Uterus (tissue), 4 donors: ENCODE measurements at places on chromosomes 12 and 14. TPM values are rescaled to one million over a fixed set of nuclear protein-coding genes. Genes with fewer than 3 reads are reported as not detected.

The CYP27B1 gene
- total RNA-seq: 0.28 TPM

The DPPA3 gene
- total RNA-seq: not detected

DNA sequence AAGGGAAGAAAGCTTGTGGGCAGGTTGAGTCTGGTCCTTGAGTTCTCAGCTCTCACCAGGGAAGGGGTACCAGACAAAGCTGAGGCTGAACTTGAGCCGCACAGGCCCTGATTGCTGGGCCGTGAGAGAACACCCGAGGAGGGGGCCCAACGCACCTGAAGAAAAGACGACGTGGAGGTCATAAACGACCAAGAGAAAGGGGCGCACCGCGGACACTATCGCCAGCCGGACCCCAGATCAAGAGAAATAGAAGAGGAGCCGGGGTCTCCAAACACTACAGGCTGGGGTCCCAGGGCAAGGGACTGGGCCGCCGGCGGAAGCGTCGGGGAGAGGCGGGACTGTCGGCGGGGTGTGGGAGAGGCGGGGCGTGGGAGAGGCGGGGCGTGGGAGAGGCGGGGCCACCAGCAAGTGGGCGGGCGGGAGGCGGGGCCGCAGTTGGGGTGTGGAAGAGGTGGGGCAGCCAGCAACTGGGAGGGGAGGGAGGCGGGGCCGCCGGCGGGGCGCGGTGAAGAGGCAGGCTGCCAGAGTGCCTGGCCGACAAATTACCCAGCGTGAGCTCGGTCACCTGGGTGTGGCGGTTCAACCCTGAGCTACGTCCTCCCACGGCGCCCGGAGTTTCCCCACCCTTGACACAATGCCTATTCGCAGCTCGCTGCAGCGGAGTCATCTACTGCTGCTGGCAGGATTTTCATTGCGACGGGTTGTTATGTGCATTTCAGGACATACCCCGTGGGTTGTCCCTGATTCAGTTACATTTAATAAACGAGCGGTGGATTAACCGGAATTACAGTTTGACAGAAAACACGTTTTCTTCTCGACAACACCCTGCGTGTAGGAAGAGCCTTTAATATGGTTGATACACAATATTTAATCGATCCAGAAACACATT is 15.5 kb upstream of the NEMF start:
- H3K36me3 ChIP-seq: no peaks in the 10 kb centered on the region
- no peaks in the 10 kb centered on the region for H3K27me3 ChIP-seq
- peak overlapping the region; percentile 91 for H3K27ac ChIP-seq

- H3K36me3 ChIP-seq: no peaks in the 10 kb centered on the region
- H3K4me1 ChIP-seq: no peaks in the 10 kb centered on the region
- no peak overlapping the region for H3K4me3 ChIP-seq
Observed at GRCh38 chr12:66756631-66757030, 77.8 kb upstream of the GRIP1 start.
